ENCODE measurements at places on chromosomes 16 and 17.

GRCh38 chr16:11676799-11677198, 8.5 kb downstream of the SNN start:
- no peak for DNase-seq

GRCh38 chr17:22512997-22513538, 820.7 kb downstream of the KCNJ18 start:
- DNase-seq, result no peak

- peak; percentile 98 for DNase-seq
These were observed 536.5 kb upstream of the CDH11 start for GRCh38 chr16:65658349-65658748.

DNA sequence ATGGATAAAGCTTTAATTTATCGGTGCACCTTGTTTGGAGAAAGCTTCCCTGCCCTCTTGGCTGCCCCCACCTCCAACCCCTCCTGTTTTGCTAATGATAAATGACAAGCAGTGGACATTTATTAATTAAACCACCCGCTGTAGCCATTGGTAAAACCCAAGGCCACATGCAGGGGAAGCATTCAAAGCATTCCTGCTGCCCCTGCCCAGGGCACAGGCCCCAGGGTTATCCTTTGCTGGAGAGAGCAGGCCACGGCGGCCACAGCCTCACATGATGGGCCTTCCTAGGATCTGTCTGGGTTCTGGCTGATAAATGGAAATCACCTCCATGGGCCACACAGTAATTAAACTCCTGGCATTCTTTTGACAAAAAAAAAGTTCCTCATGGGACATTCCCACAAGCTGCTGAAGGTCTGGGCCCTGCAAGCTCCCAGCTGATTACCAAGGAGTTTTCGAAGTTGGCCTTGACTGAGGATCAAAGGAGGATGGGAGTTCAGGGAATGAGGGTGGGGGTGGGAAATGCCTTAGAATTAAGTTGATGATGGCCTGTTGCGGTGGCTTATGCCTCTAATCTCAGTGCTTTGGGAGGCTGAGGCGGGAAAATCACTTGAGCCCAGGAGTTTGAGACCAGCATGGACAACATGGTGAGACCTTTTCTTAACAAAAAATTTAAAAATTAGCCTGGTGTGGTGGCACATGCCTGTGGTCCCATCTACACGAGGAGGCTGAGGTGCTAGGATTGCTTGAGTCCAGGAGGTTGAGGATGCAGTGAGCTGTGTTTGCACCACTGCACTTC, 35.5 kb downstream of the SOST start:
- no peak for DNase-seq

- no peak for DNase-seq
These were observed 21.7 kb downstream of the KATNIP start for GRCh38 chr16:27571433-27572326.
